Gastroesophageal sphincter (tissue), 4 donors: ENCODE measurements at places on chromosomes 5 and 9. TPM values are rescaled to one million over a fixed set of nuclear protein-coding genes. Genes with fewer than 3 reads are reported as not detected.

- ATAC-seq, result no peak
Observed at GRCh38 chr5:146514575-146514974, 1.4 kb downstream of the GPR151 start.

DNA sequence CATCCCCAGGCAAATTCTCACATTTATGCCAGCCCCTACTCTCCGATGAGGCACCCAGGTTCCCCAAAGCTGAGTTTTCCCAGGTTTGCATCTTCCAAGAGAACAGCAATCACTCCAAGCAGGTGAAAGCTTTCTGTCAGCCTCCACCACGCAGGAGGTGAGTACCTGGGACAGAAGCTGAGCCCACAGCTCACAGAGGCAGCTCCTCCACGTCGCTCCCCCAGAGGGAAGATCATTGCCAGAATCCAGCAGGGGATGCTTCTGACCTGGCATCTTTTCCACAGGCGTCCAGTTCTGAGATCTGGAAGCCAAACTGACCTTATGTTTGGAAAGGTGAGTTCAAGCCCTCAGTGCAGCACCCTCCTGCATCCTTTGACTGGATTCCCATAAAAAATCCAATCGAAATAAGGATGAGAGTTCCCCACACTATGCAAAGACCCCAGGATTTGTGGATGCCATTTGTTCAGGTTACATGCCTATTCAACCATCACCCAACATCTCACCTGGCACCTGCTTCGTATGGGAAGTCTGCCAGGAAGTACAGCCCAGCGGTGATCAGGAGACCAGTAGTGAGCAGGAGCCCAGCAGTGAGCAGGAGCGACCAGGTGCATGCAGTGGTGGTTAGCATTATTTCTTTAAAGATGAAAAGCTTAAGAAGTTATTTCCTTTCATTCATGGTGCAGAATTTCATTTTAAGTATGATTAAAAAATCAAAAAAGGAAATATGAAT, 47.4 kb upstream of the OLFM1 start:
- ATAC-seq, result no peak

PIP5KL1 gene
- 0.66 TPM for total RNA-seq

- ATAC-seq, result no peak
Observed at GRCh38 chr5:104016646-104017045, 454.1 kb upstream of the NUDT12 start.

TTC16 gene
- not detected for total RNA-seq

PLEKHG4B gene
- under 0.01 TPM for total RNA-seq

DNA sequence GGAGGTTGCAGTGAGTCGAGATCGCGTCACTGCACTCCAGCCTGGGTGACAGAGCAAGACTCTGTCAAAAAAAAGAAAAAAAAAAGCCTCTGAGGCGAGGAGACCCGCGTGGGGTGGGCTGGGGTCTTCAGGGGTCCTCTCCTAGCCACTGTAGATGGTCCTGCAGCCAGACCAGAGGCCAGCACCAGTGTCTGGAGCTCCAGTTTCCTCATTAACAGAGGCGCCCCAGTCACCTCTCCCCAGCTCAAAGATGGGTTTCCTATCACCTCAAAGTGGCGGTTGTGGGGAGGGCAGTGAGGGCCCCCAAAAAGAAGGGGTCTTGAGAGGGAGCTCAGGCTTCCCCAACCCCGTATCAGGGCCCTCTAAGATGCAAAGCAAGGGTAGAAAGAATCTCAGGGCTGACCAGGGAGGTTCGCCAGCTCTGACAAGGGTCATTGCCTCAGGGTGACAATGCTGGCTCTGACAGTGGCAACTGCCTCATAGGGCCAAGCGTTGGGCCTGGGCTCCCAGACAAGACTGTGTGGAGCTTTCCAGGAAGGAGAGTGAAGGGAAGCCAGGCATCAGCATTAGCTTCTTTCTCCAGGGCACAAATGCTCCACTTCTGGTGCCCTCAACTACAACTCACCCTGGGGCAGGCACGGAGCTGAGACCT, 15.0 kb downstream of the STK10 start:
- ATAC-seq, result no peak

GRCh38 chr5:129459777-129460671, at the start of gene ADAMTS19:
TSS of gene ADAMTS19 (plus strand) at chr5:129460298. CDS start at chr5:129460392, 94 bp downstream.
- ATAC-seq, result peak; percentile 67

GABBR2 gene
- total RNA-seq, result not detected
